ENCODE measurements at places on chromosomes 7 and 10. TPM values are rescaled to one million over a fixed set of nuclear protein-coding genes. Genes with fewer than 3 reads are reported as not detected.
A peak's percentile ranks its signal among the peaks of the same experiment; 100 is the strongest.

GRCh38 chr7:44794331-44794730, 2.1 kb upstream of the PPIA start:
- no peak for DNase-seq

CUZD1 gene
- total RNA-seq, result 0.69 TPM

OR9A2 gene
- total RNA-seq, result not detected

DNA sequence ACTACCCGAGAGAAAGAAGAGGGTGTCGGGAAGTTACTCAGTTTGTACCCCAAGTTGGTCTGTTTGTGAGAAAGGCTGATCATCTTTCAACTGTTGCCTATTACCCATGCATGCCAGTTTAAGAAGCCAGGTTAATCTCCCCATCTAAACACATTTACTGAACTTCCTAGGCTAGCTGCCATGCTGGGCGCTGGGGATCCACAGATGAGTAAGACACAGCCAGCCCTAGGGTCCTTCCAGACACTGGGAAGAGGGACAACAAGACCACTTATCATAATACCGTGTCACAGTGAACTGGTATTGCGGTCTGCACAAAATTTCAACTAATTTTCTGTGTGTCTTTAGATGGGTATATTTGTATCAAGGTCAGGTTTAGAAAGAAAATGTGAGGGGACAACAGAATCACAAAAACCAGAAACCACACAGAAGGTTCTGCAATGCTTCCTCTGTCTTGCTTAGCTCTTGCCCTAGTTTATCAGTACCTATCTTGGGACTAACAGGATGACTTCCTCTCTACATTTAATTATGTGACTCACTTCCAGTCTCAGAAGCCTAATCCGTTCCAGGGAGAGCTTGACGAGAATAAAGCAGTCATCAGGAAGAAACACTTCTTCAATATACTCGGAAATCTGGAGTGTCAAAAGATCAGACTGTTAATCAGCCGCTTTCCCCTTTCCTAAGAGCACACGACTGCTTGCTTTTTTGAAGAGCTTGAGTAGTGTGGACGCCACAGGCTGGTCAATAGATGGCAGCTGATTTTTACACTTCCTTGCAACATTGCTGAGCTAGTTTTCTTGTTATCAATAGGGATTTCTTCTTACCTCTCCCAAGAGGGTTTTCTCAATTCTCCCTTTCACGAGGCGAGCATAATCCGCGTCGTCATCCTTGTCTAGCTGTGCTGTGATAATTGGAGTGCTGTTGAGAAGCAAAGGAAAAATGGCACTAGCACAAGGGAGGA, 45.7 kb downstream of the POLR3A start:
- DNase-seq, result peak; percentile 31

UCMA gene
- not detected for total RNA-seq

HOXA4 gene
- 0.17 TPM for total RNA-seq

DNA sequence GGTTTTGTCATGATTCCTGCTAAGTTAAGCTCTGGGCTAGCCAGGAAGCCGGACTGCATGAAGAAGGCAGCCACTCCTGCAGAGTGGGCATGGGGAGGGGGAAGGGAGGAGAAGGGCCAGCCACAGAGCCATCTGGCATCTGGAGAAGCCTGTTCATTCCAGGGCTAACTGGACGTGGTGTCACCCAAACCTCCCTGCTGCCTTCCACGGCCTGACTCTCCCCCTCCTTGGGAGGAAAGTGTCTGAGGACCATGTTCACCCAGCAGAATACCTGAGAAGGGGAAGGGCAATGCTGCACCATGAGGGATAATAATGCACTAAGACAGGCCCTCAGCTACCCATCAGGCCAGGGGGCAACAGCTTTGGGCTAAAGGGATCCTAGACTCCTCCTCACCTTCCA, 15.4 kb downstream of the AQP1 start:
- no peak for DNase-seq

ZNF485 gene
- total RNA-seq, result 5.2 TPM
